Endothelial cell (in vitro differentiated cells): ENCODE measurements at places on chromosomes 1 and 21. TPM values are rescaled to one million over a fixed set of nuclear protein-coding genes. Genes with fewer than 3 reads are reported as not detected.

GRCh38 chr1:192907545-192908243 is 98.9 kb downstream of the RGS2 start:
- DNase-seq, result no peak

- no peak for DNase-seq
These were observed 224.3 kb upstream of the FGGY start for GRCh38 chr1:59072583-59072947.

- no peak for DNase-seq
These were observed 4.5 kb downstream of the C21orf58 start for GRCh38 chr21:46319186-46319585.

The CLCA1 gene
- not detected for total RNA-seq

The LIN28A gene
- 107 TPM for total RNA-seq

The AMY1A gene
- total RNA-seq, result not detected
